ENCODE measurements at places on chromosomes 13 and 19.

DNA sequence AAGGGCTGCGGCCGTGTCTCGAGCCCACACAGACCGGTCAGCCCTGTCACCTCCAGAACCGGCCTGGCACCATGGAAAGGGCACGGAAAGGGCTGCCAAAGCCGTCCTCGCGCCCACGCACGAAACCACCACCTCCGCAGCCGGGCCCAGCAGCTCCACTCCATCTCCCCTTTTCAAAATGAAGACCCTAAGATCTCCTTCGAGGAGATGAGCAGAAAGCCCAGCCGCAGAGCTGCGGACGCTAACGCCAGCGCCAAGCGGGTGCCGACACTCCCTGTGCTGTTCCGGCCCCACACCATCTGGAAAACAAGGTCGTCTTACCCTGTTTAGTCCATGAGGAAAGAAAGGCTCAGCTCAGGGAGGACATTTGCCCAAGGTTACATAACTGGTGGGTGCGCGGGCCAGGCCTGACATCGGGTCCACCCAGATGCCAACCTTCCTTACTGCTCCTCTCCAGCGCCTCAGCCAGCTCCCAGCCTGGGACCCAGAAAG lies 131.1 kb downstream of the FOXO1 start:
- DNase-seq: no peak

- DNase-seq: no peak
These were observed 9.4 kb downstream of the NLRP7 start for GRCh38 chr19:54937926-54938325.

GRCh38 chr19:3196064-3196932 lies 10.6 kb downstream of the NCLN start:
- DNase-seq: no peak

DNA sequence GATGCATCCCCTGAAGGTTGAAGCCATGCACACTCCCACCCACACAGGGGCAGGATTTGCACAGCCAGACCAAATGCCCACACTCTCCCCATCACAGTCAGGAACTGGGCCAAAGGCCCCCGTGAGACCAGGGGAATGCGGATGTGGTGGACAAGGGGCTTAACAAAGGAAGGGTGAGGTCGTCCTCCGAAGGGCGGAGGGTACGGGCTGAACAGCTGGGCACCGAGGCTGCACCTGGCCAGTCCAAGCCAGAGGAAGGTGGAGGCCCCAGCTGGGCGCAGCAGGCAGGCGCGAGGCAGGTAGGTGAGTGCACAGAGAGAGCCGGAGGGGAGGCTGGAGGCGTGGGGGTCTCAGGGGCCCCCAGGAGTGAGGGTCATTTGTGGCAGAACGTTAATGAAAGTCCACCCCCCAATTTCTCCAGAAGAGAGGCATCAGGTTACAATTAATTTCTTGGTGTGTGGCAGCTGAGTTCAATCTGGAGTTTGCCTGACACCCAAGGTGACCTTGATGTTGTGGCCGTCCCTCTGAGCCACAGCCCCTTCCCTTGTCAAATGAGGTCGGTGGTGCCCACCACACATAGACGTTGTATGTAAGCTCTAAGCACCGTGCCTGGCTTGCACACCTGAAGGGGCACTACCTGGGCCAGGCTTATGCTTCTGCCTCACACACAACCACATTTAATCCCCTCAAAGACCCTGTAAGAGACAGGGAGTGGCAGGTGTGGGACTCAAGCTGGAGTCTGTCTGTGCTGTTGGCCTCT lies 2.9 kb downstream of the KLK15 start:
- DNase-seq: no peak

DNA sequence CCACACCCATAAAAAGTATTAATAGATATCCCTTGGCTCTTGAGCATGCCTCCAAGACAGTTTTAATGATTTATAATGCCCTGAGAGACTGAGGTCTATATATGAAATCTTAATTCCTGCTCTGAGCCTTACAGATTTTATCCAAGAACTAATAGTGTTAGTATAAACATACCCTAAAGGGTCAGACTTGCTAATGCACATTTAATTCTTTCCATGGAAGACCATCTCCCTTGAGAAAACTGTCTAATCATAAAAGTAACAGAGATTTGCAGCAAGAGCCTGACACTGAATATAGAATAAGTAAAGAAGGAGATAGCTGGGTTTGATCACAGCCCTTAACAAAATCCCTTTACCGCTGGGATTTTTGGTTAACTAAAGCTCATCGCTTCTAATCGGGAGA lies 650.8 kb upstream of the KLF12 start:
- DNase-seq: no peak

- DNase-seq: no peak
These were observed 19.2 kb upstream of the ZNF175 start for GRCh38 chr19:51551673-51552432.

DNA sequence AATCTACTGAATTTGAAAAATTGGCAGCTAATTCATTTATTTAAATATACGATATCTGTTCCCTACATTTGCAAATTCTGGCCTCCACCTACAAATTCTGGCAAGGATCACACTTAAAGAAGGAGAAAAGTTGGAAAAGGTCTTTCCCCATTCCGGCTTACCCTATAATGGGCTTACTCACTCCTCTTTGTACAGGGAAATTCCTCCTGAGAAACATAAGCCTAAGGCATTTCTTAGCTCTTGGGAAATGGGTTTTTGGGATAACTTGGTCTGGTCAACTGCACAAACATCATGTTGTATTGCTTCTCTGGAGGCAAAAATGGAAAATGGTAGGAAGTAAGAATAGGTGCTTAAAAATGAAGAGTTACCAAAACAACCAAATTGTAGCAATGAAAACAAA lies 25.5 kb downstream of the KCTD12 start:
- DNase-seq: no peak

GRCh38 chr19:18128044-18128443 lies 24.9 kb upstream of the PIK3R2 start:
- no peak for DNase-seq

GRCh38 chr13:98801626-98802418 lies 49.4 kb upstream of the SLC15A1 start:
- no peak for DNase-seq

DNA sequence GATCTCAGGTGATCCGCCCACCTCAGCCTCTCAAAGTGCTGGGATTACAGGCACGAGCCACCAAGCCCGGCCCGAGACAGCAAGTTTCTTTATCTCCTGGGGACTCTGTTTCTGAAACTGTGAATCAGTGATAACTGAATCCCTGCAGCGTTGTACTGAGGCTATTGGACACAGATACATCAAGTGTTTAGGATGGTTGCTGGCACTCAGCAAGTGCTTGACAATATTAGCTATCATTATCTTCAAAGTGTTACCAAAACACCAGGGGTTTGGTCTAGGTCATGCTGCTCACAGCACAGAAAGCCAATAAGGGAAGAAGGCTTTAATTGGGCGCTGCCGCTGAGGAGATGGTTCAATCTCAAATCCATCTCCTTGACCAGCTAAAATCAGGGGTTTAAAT lies 20.5 kb upstream of the PNMA8C start:
- DNase-seq: no peak

GRCh38 chr19:18939163-18939562 lies 1.9 kb downstream of the HOMER3 start:
- DNase-seq: no peak

- DNase-seq: no peak
These were observed 28.8 kb upstream of the MCF2L start for GRCh38 chr13:112940236-112940635.

GRCh38 chr19:6807291-6807690 lies 34.8 kb downstream of the VAV1 start:
- DNase-seq: no peak

DNA sequence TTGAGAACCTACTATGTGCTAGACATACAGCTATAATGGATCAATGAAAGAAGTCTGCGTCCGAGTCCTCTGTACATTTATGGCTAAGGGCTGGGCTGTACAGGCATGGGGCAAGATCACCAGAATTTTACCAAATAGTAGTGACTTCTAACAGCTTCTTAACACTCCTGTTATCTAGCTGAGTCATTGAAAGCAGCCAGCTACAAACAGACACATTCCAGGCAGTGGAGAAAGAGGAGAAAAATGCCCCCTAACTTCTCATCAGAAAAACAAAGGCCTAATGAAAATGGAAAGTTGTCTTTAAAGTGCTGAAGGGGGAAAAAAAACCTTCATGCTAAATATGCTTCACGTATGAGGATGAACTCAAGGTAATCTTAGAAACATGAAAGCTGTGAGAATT lies 14.3 kb upstream of the ZNF667 start:
- DNase-seq: no peak

- DNase-seq: no peak
These were observed 12.4 kb downstream of the NRTN start for GRCh38 chr19:5817218-5817617.

- no peak for DNase-seq
These were observed 152.6 kb downstream of the KLF12 start for GRCh38 chr13:73981595-73981994.

DNA sequence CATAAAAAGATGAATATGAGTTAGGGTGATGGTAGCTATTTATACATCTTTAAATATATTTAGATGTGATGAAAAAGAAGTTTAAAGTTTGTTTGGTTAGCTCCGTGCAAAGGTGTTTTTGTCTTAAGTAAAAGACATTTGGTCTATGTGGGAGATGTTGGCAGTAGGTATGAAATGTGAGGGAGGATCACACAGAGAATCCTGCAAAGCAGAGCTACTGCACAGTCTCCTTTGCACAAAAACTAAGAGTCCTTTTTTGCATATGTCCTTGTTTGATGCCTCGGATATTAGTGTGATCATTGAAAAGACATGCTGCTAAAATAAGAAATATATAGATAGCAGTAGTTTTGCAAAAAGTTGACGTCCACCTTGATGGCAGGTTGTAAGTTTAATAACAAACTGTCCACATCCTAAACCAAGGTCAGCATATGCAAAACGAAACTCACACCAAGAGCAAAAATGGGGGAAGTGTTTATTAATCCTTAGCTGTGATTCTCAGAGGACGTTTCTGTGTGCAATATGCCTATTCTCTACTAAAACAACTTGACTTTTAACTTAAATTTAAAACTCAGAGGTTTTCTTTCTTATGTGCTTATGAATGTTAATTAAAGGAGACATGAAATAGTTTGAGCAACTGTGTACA lies 870.1 kb downstream of the PCDH9 start:
- no peak for DNase-seq

- no peak for DNase-seq
These were observed 5.6 kb upstream of the ATP11A start for GRCh38 chr13:112684071-112684845.

GRCh38 chr19:47357788-47358680 lies 8.9 kb downstream of the DHX34 start:
- no peak for DNase-seq

DNA sequence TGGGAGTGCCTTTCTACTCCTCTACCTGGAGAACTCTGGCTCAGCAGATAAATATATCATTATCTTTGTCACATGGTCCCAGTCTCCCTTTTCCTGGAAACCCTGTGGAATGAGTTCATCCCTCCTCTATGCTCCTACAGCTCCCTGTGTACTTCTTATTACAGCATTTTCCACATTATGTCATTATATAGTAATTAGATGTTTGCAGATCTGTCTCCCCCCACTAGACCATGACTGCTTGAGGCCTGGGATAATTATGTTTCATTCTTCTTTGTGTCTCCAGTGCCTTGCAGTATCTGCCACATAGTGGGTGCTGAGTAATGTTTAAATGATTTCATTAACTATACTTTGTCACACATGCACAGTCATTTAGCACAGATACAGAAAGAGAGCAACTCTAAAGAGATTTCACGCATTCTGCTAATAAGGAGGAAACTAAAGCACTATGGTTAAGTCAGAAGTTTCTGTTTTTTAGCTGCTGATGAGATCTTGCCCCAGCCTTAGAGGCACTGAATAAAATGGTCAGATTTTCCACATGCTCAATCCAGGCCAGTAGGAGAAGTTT lies 66.1 kb upstream of the DIAPH3 start:
- no peak for DNase-seq

GRCh38 chr13:38854226-38854625 lies 136.4 kb downstream of the STOML3 start:
- DNase-seq: no peak

- no peak for DNase-seq
These were observed 59.1 kb upstream of the EEF1AKMT1 start for GRCh38 chr13:20832861-20833260.

DNA sequence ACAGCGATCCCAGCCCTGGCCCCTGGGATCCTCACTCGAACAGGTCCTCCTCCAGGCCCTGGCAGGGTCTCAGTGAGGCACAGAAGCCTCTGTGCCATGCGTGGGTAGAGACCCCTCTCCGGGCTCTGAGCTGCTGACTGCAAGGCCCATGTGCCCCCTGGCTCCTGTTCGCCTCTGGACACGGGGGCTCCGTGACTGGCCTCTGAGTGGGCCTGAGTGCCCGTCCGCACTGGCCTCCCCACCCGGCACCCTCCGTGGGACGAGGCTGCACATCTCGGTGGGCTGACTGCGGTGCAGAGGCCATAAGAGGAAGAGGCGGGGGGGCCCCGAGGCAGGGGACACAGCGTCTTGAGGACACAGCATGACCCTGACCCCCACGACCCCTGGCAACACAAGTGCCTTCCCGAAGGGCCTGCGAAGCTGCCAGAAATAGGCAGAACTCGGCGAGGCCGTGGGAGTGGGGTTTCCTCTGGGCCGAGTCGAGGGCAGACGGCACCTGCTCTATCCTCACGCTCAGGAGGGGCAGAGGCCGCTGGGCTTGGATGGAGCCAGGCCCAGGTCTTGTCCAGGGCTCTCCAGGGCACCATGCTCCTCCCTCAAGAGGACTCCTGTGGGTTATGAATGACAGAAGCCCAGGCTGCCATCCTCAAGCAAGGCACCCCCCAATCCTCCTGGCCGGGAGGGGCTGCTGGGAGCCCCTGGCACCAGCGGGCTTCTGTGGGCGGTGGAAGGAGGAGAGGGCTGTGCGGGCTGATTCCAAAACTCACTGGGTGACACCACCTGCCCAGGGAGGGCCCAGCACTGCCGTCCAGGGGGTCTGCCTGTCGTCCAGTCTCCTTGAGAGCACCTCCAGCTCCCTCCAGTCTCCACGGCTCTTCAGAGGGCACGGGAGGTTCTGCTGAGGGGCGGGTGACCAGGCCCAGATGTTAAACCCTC lies 52.6 kb downstream of the RASA3 start:
- DNase-seq: no peak

DNA sequence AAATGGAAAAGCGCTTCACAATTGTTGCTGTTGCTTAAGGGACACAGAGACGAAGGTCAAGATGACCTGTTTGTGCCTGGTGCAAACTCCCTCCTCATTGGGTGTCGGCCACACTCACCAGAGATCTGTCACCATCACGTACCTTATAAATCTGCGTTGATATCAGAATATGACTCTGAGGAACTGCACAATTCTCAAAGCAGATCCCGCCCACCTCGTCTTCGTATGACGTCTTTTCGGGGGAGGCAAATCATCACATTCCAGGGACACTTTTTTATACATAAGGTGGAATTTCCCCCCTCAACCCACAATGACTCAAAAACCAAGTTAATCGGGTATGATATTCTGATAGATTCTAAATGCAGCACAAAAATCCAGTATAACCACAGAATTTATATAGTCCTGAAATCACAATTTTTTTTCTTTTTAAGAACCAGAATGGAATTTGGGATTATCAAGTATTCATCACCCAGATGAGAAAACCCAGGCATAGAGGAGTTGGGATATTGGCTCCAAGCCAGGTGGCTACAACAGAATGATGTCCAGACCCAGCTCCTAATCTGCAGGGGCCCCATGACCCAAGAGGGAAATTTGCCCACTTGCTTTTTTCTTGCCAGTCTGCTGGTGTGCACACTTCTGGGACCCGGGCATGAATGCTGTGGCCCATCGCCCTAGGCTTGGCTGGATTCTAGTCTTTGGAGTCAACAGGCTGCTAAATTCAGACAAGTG lies 50.6 kb upstream of the MTIF3 start:
- DNase-seq: no peak

GRCh38 chr13:44955406-44955805 lies 33.9 kb downstream of the NUFIP1 start:
- no peak for DNase-seq

- no peak for DNase-seq
These were observed 10.4 kb downstream of the EPS8L1 start for GRCh38 chr19:55085923-55086715.

GRCh38 chr13:30779016-30779415 lies 43.7 kb downstream of the ALOX5AP start:
- DNase-seq: no peak
